Central memory CD8-positive, alpha-beta T cell (primary cell): ENCODE measurements at places on chromosomes 16 and 17.

DNA sequence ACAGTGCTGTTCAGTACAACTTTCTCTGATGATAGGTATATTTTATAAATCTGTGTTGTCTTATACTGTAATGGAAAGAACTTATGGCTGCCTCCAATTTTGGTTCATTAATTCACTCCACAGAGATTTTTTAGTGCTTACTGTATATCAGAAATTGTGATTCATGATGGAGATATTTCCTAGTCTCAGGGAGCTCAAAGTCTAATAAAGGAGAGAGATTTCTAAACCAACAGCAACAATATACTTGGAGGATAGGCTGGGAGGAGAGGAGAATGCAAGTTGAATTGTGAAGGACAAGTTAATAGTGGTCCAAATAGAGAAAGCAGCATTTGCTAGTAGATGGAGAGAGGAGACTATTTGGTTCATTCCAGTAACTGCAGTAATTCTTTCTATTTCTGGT is 63.5 kb downstream of the TANC2 start:
- no peak for DNase-seq

DNA sequence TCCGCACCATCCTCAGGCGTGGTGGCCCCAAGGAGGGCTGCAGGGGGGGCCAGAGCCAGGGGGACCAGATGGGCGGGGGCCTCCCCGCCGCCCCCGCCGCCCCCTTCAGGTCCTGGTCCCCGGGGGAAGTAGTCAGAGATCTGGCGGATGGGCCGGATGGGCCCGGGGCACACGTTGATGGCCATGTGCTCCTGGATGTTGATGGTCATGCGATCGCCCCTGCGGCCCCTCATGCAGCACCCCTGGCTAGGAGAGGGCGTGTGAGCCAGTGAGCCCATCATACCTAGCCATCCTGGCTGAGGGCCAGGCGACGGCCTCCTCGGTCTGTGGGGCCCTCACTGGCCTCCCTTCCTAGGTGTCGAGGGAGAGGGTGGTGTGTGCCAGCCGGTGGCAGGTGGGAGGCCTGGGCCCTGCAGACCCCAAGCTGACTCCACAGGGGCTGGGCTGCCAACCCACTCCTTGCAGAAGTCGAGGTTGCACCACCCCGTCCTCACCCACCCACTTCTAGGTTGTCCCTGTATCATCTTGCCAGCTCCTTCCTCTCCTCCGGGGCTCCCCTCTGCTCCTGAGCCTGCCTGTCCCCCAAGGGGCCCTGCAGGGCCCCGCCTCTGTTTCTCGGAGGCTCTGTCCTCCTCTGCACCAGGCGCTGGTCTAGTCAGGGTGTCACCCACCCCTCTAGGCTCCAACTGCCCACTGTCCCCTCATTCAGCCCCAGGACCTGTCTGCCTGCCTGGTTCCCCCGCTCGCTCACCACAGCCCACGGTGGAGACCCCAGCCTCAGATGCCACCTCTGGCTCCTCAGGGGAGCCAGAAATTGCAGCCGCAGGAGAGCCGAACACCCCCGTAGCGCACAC is 610 bp downstream of the DOC2A start:
- no peak for DNase-seq

GRCh38 chr17:58447039-58447975 is 30.0 kb upstream of the RNF43 start:
- peak; percentile 50 for DNase-seq

DNA sequence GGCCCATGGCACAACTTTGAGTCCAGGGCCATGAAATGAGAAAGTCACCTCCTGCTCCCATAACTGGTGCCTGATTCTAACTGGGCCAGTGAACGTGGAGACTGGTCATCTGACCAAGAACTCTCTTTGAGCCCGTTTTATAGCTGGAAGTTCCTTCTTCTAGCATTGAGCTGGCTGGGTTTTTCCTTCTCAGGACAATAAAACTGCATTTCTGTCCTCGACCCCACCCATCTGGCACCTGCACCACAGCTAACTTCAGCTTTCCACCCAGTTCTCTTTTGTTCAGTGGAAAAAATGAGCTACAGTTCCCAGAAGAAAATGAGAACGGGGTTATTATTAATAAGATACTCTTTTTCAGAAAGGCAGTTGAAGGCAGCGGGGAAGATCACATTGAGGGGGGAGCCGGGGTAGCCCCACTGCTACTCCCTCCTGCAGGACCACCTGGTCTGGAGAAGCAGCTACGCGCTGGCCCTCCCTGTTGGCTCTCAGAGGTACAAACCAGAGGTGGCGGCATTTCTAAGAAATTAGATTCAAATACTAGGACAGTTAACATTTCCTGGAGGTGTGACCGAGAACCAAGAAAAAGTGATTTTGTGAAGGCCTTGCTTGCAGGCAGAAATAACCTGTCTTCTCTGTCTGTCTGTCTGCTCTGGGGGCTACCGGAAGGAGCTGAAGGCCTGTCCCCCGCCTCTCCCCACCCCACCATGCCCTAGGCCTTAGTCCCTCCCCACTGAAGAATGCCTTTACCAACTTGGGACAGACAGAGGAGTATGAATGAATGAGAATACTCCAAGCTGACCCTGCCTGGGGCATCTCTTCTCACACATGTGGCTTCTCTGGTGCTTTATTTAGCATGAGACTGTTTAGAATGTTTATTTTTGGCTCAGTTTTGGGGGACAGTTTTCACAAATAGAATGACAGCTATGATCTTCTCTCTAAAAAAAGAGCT is 123.9 kb downstream of the XYLT1 start:
- no peak for DNase-seq

GRCh38 chr16:51143196-51143977 is 7.7 kb downstream of the SALL1 start:
- no peak for DNase-seq

DNA sequence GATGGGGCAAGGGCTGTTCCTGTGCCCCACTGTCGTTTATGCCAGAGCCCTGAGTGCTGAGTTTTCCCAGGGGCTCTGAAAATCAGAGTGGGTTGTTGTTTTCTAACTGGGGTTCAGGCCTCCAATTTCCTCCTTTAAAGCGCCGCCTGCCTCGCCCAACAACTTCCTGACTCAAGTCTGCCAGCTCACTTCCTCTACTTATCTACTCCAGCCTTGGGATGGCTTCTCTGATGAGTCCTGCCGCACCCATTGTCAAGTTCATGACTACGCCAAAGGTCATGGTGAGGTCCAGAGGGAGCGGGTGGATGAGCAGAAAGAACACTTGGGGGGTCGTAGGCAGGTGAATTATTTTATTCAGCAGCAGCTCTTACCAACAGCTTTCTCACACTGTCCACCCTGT is 104.7 kb downstream of the UTP18 start:
- DNase-seq: no peak

DNA sequence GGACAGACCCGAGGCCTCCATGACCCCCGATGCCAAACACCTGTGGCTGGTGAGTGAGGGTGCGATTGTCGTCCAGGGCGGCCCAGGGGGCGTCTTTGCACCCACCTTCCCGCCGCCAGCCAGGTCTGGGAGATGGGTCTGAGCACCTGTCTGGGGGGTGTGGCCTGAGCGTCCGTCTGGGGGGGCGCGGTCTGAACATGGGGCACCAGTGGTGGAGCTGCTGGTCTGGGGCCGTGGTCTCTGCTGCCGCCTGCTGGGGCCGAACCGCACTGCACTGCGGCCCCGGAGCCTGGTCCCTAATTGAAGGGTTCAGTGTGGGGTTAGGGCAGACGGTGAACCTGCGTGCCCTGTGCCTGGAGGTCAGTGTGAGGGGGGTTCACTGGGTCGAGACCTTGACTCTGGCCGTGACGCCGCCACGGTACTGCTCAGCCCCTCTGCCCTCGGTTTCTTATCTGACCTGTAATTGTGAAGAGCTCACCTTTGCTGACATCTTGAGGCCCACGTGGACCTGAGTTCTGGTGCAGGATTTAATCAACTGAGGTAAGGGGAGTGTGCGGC is 12.6 kb upstream of the TCF25 start:
- DNase-seq: peak; percentile 81

- DNase-seq: no peak
Measured at GRCh38 chr16:49589544-49590031, 216.0 kb downstream of the C16orf78 start.

DNA sequence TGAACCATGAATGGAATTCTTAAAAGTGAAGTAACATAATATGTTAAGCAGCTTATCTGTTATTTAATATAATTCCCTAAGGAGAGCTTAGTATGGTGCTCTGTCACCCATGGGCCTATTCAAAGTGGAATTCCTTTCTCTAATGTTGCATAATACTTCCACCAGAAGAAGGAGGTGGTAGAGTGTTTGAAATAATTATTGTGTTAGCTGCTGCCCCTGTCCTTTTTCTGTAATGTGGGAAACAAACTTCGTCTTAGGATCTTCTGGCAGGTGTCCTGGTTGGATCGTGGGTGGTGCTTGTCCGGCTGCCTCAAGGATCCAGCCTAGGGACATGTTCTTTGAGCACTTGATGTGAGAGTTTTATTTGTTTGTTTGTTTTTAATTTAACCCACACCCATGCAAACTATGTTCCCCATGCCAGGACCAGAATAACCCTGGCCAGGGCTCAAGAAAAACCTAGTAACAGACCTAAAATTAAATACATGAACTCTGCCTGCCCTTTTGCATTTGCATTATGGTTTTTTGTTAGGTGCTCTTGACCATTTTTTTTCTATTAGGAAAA is 46.1 kb downstream of the ZNRF1 start:
- no peak for DNase-seq

DNA sequence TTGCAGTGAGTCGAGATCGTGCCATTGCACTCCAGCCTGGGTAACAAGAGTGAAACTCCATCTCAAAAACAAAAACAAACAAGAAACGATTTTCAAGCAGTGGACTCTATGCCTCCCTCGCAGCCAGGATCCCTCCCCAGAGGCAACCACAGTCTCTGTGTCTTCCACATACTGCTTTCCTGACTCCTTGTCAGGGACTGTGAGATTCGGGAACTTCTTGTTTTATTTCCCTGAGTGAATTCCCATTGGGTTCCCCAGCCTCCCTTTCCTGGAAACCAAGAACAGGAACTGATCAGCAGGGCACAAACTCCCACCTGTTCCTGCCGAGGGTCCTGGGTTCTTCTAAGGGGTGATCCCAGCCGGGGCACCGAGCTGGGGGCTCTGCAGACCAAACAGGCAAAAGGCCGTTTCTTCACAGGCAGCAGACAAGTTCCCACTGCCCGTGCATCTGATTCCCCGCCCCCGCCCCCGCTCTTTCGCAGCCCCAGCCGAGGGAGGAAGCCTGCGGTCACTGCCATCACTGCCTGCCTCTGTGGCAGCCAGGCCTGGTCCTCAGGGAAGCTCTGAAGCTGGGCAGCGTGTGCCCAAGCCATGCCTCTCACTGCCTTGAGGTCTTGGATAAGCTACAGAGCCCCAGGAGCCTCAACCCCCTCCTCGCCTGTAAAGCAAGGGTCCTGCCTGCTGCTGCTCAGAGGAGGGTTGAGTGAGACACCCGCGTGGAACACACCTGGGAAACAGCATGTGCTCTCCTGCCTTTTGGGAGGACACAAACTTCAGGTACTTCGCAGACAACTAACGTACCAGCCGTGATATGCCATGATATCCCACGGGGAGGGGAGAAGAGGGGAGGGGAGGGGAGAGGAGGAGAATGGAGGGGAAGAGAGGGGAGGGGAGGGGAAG is 5.5 kb upstream of the PIEZO1 start:
- DNase-seq: no peak

GRCh38 chr17:13362341-13363122 is 239.2 kb downstream of the HS3ST3A1 start:
- DNase-seq: no peak

- DNase-seq: no peak
Measured at GRCh38 chr16:5722116-5722619, 624.6 kb upstream of the EEF2KMT start.
